ENCODE measurements at places on chromosomes 3 and 15. TPM values are rescaled to one million over a fixed set of nuclear protein-coding genes. Genes with fewer than 3 reads are reported as not detected.

DNA sequence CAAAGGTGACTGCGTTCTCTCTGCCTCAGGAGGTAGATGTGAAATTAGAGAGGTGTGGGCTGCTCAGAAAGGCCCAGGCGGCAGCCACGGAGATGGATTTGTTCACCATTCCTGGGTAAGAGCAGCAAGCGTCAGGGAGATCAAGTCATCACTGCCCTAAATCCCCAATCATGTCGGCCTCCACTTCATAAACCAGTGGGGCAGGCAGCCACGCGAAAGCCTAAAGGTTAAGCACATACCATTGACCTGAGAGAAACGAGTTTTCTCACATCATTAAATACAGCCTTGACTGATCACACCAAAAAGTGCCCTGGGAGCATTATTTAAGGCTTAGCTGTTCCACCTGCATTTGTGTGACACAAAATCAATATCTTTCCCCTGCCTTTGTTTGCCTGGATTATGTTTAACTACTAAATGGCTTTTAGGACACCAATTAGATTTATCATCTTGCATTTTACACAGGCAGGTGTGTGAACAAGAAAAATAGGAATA is 50.7 kb upstream of the FOXB1 start:
- DNase-seq = no peak
- H3K4me3 ChIP-seq = no peak overlapping the region
- peaks cover 9% of the 10 kb centered on the region for H3K36me3 ChIP-seq
- peaks cover 12% of the 10 kb centered on the region for H3K4me1 ChIP-seq

GRAMD2A gene
- not detected for total RNA-seq

TRIM42 gene
- total RNA-seq = not detected

MASP1 gene
- not detected for total RNA-seq

GRCh38 chr3:44104668-44105321 is 136.9 kb upstream of the TOPAZ1 start:
- H3K4me1 ChIP-seq = peaks cover 22% of the 10 kb centered on the region
- no peaks in the 10 kb centered on the region for H3K36me3 ChIP-seq
- H3K27ac ChIP-seq = peak overlapping the region; percentile 27
- peaks cover 26% of the 10 kb centered on the region for H3K27me3 ChIP-seq

ARPIN gene
- total RNA-seq = not detected

EPHA3 gene
- total RNA-seq = not detected

CD200R1 gene
- 18.1 TPM for total RNA-seq

DNA sequence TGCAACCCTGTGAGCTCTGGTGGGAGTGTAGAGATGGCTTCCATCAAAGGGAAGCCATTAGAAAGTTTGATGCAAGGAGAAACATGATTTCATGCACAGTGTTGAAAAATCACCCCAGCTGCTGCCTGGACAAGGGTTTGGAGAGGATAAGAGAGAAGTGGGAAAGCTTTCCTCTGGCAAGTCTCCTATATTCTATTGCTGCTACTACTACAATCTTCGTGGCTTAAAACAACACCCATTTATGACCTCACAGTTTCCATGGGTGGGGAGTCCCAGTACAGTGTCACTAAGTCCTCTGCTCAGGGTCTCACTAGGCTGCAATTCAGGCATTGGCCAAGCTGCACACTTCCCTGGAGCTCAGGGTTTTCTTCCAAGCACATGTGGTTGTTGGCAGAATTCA is 229.3 kb downstream of the TAFA4 start:
- no peak overlapping the region for H3K4me3 ChIP-seq
- no peak for DNase-seq
- H3K27ac ChIP-seq = no peak overlapping the region
- H3K4me1 ChIP-seq = no peaks in the 10 kb centered on the region
- H3K36me3 ChIP-seq = no peaks in the 10 kb centered on the region
- H3K27me3 ChIP-seq = no peaks in the 10 kb centered on the region

DNA sequence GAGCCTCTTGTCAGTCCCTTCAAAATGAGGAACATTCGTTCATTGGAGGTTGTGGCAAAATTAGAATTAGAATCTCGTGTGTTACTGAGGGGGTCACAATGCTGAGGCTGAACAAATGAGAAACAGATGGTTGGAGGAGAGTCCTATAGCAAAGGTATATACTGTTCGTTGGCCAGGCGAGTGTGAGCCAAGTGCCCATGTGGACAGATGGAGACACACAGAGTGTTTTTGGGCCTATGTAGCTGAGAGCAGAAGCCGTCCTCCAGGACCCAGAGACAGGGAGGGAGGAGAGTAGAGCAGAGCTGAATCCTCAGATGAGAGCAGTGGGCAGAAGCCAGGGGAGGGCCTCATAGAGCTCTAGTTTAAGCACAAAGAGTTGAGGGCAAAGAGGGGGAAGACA is 98.9 kb downstream of the NR1D2 start:
- H3K27ac ChIP-seq = no peak overlapping the region
- peaks cover 5% of the 10 kb centered on the region for H3K4me1 ChIP-seq
- no peak for DNase-seq
- H3K4me3 ChIP-seq = no peak overlapping the region
- H3K27me3 ChIP-seq = peaks cover 1% of the 10 kb centered on the region
- H3K36me3 ChIP-seq = no peaks in the 10 kb centered on the region

CHRNA3 gene
- not detected for total RNA-seq

DNA sequence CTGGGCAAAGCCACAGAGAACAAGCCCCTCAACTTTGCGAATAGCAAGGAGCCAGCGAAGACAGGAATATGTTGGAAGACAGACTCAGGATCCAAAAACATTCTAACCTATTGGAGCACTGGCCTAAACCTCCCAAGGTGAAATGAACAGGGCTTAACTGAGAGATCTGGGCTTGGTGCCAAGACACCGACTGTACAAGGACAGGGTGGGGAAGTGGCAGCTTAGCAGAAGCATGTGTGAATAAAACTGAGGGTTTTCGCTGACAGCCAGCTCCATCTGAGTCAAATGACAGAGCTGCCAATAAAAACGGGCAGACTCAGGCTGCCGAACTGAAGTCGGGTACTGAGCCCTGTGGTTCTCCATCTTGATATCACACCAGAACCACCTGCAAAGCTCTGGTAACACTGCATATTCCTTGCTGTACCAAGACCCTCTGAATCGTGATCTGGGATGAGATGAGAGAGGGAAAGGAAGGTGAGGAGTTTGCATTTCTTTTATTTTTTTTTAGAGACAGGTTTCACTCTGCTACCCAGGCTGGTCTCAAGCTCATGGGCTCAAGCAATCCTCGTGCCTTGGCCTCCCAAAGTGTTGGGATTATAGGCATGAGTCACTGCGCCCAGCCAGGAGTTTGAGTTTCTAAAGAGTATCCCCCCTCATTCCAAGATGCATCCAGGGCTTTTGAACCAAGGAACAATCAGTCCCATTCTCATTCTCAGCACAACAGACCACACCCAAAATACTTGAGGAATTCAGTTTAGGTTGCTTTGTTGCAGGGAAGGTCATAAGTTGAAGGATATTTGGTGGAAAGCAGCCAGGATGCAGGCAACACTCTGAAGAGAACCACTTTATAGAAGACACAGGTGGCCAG is 6.0 kb upstream of the PLCB2 start:
- no peak overlapping the region for H3K4me3 ChIP-seq
- DNase-seq = no peak
- H3K27ac ChIP-seq = no peak overlapping the region
- peaks cover 17% of the 10 kb centered on the region for H3K4me1 ChIP-seq

DNA sequence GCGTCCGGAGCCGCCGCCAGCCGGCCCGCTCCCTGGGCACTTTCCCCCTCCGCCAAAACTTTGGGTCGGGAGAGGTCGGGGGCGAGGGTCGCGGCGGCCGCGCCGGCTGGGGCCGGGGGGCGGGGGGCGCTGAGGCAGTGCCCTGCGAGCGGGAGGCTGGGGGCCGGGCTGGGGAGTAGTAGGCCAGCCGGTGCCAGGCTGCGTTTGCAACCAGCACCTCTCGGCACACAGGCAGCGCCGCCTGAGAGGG is 452 bp downstream of the BBX start:
- H3K27ac ChIP-seq = peak overlapping the region; percentile 97
- H3K4me1 ChIP-seq = peaks cover 21% of the 10 kb centered on the region
- peak overlapping the region; percentile 97 for H3K4me3 ChIP-seq
- H3K36me3 ChIP-seq = peaks cover 18% of the 10 kb centered on the region
- no peak for DNase-seq
- no peaks in the 10 kb centered on the region for H3K27me3 ChIP-seq

GRCh38 chr3:118628704-118629341 is 405.8 kb downstream of the IGSF11 start:
- H3K4me1 ChIP-seq = no peaks in the 10 kb centered on the region
- H3K27me3 ChIP-seq = no peaks in the 10 kb centered on the region
- DNase-seq = peak; percentile 20
- H3K36me3 ChIP-seq = no peaks in the 10 kb centered on the region
- H3K27ac ChIP-seq = no peak overlapping the region
- H3K4me3 ChIP-seq = no peak overlapping the region

DNA sequence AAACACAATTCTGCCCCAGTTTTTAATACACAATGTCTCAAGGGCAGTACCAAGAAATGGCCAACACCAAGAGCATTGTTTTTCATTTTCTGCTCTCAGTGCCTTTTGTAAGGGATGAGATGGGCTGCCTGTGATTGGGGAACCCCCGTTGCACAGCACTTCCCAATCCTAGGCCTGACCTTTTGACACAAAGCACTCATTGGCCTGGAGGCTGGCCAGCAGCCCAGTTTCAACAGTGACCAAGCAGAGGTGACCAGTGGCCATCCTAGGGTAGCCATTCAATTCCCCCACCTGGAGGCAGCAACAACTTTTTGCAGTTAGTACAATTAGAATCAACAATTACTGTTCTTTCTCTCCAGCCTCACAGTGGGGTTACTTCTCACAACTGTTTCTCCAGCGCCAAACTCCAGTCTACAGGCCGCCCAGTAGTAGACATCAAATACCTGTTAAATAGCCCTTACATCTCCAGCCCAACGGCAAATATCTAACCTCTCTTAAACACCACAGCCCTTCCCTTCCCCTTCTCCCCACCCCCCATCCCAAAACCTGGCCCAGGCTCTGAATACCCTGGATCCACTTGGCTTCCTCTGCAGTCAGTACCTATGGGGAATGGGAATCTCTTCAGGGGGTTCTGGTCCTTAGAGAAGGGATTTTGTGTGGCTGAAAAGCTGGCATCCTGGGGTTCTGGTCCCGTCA is 8.9 kb upstream of the LRRC2 start:
- DNase-seq = no peak
- no peak overlapping the region for H3K4me3 ChIP-seq
- no peaks in the 10 kb centered on the region for H3K36me3 ChIP-seq
- no peak overlapping the region for H3K27ac ChIP-seq

DTWD1 gene
- 13.4 TPM for total RNA-seq

- no peaks in the 10 kb centered on the region for H3K27me3 ChIP-seq
- no peak for DNase-seq
- H3K36me3 ChIP-seq = peaks cover 14% of the 10 kb centered on the region
- peaks cover 9% of the 10 kb centered on the region for H3K4me1 ChIP-seq
Measured at GRCh38 chr3:125582707-125583106, 12.6 kb downstream of the OSBPL11 start.

DNA sequence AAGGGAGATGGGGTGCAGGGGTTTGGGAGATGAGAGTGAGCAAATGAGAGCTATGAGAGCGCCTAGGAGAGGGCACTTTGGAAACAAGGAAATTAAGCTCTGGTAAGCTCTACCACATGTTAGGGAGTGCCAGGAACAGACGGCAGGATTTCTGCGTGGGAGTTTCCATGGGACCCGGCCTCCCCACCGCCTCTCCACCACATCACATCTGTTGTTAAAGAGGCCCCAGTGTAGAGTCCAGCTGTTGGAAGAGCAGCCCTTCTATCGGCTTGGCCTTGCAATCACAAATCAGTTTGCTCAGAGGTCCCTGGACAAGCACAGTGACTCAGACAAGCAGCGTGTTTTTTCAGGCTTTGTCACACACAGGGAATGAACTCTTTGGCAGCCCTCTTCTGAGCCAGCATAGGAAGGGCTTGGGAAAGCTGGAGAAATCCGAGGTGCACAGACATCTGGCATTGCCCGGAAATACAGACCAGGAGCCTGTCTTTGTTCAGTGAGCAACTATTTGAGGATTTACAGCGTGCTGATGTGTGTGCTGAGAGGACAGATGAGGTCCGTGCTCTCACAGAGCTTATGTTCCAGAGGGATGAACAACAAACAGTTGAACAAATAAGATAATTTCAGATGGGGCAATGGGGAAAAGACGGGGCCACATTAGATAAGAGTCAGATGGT is 370.6 kb upstream of the PROK2 start:
- H3K27ac ChIP-seq = no peak overlapping the region
- DNase-seq = no peak
- no peak overlapping the region for H3K4me3 ChIP-seq
- H3K27me3 ChIP-seq = no peaks in the 10 kb centered on the region

- H3K27ac ChIP-seq = no peak overlapping the region
- peaks cover 37% of the 10 kb centered on the region for H3K27me3 ChIP-seq
- H3K4me1 ChIP-seq = no peaks in the 10 kb centered on the region
- no peak for DNase-seq
- no peaks in the 10 kb centered on the region for H3K36me3 ChIP-seq
Measured at GRCh38 chr15:82585072-82585471, 44.8 kb upstream of the RPS17 start.

DNA sequence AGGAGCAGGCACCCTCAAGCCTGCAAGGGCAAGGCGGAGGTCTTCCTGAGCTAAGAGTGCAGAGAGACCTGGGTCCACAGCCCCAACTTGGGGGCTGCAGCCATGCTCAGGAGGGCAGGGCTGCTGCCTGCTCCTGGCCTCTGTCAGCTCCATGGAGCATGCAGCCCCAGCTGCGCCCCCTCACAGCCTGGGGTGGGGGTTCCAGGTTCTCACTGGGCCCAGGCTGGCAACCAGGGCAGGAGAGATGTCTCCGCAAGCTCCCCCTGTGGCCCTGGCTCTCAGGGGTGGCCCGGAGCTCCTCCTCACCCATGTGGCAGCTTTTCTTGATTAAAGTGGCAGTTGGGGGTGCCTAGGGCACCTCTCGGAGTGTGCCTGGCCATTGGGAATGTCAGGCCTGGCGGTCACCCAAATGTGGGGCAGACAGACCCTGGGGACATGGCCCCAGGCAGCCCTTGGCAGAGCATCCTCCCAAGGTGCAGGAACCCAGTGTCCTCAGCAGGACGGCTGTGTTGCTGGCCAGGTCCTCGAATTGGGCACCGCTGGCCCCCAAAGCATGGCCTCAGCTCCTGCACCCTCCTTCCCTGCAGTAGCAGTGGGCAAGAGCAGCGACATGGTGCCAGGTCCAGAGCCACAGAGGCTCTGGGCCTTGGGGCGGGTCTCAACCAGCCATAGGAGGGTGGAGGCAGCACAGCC is 210.1 kb upstream of the MLF1 start:
- no peak overlapping the region for H3K27ac ChIP-seq
- no peak overlapping the region for H3K4me3 ChIP-seq
- no peaks in the 10 kb centered on the region for H3K27me3 ChIP-seq
- no peak for DNase-seq

MLF1 gene
- 1.0 TPM for total RNA-seq

- peak; percentile 67 for DNase-seq
- H3K4me1 ChIP-seq = peaks cover 72% of the 10 kb centered on the region
- H3K27me3 ChIP-seq = no peaks in the 10 kb centered on the region
Measured at GRCh38 chr3:48504051-48504946, at the start of gene SHISA5. Gene SHISA5 (minus strand): TSS chr3:48504174. CDS start chr3:48504094, 80 bp downstream.

CHRM5 gene
- not detected for total RNA-seq

Measured in activated CD4-positive, alpha-beta memory T cell treated with anti-CD3 and anti-CD28 coated beads, Interleukin-2, amount 10 ng/mL, durations not matched to agents 7 days and 5 days (primary cell).